Cortex of kidney (tissue), 1 donor: ENCODE measurements at places on chromosomes 7 and 10.

DNA sequence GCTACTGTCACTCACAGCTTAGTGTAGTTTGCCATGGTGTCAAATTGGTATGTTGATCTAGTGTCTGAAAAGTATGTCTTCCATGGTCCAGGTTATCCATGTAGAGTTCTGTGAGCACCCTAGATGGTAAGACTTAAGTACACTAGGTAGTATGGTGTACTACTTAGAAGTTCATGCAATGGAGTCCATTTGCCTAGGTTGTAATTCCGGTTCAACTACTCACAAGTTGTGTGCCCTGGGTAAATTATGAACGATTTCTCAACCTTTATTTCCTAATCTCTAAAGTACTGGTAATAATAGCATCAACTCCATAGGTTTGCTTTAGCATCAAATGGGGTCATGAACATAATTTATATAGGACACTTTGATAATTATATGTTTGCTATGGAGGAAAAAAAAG lies 666.2 kb upstream of the CELF2 start:
- no peak for DNase-seq

GRCh38 chr7:83559887-83560286 lies 89.1 kb downstream of the SEMA3E start:
- no peak for DNase-seq

DNA sequence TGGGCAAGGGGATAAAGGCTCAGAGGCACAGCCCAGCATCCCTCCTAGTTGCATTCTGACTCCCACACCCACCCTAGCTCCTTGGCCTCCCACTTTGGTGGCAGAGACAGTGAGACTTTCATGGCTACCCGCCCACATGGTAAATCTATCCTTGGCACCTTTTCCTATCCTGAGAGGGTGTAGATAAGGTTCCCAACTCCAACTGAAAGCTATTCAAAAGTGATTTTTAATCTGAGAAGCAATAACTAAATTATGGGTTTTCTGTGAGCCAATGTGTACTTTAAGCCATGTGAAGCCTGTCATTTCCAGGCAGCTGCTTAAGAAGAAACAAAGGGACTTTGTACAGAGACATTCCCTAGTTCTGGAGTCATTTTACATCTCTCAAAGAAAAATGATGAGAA lies 9.1 kb downstream of the LAMB1 start:
- DNase-seq, result no peak

DNA sequence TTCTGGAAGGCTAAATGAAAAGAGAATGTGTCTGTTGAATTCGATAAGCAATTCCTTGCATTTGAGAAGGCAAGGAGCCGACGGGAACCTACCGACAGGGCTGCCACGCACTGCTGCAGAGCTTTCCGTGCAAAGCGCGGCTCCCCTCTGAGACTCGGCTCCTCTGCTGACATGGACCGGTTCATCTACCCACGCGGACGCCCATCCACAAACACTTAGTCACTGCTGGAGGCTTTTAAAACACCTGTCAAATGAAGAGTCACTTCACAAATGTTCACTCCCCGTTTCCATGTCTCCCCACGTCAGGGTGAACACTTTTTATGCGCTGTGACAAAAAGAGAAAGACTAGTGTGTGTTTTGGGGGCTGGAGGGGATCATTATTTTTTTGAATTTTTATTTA lies 32.0 kb downstream of the AMZ1 start:
- no peak for DNase-seq

GRCh38 chr10:125157505-125157904 lies 2.9 kb downstream of the CTBP2 start:
- DNase-seq, result no peak

GRCh38 chr10:561721-562120 lies 127.7 kb downstream of the DIP2C start:
- no peak for DNase-seq

DNA sequence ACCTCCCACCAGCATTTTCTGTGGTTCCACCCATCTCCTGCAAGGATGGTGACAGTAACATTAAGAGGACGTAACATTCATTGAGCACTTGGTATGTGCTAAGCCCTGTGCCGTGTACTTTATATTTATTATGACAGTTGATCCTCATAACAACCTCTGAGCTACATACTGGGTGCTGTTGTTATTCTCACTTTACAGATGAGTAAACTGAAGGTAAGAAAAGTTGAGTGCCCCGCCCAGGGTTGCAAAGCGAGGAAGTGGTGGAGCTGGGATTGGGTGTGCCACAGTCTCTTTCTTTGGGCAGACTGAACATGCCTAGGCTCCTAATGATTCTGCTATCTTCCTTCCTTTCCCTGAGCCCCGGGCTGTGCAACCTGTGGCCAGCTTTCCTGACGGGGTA lies 107.4 kb downstream of the SH3PXD2A start:
- DNase-seq, result no peak

- no peak for DNase-seq
Measured at GRCh38 chr7:18894155-18894554, 223.3 kb downstream of the TWIST1 start.

DNA sequence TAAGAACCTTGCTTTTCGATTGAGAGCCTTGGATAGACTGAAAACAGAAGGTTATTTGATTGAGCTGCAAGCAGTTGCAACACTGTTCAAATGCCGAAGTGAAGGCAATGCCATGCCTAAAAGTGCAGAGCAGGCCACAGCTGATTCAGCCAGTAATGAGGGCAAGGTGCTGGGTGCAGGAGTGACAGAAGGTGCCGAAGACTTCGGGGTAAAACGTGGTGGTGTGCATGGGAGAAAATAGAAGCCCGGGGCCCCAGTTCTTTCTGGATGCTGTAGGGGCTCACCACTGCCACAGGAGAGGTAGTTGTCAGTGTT lies 43.6 kb upstream of the GATAD1 start:
- DNase-seq, result no peak

GRCh38 chr10:110176141-110177030 lies 31.0 kb upstream of the MXI1 start:
- DNase-seq, result no peak

- no peak for DNase-seq
Measured at GRCh38 chr10:92385831-92386230, 94.9 kb downstream of the MARCHF5 start.

- no peak for DNase-seq
Measured at GRCh38 chr7:2168615-2169311, 64.0 kb downstream of the MAD1L1 start.
